Stimulated activated naive B cell treated with anti-CD40 and anti-IgM and Interleukin-4, amounts not matched to agents 10 μg/mL and 1 μg/mL and 100 μg/mL, for 72 hours (primary cell): ENCODE measurements at places on chromosomes 5 and 9.

GRCh38 chr5:159220206-159220605 lies 10.9 kb upstream of the RNF145 start:
- no peak for DNase-seq

- no peak for DNase-seq
These were observed 113.3 kb downstream of the SNX18 start for GRCh38 chr5:54630738-54631359.

DNA sequence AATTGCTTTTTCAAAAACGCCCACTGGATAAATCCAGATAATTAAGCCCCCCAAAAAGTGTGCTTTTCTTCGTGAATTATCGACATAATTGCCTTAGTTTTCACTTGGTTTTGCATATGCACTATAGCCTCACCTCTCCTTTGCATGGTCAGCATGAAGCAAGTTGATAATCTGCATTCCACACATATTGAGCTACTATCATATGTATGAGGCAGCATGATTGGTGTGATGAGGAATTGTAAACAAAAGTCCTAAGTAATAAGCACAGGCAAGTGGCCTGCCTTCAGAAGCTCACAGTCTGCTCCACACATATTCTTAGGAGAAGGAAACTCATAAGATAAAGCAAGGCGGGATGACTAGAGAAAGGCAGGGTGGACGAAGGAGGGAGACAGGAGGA lies 33.8 kb downstream of the MED10 start:
- DNase-seq: no peak

DNA sequence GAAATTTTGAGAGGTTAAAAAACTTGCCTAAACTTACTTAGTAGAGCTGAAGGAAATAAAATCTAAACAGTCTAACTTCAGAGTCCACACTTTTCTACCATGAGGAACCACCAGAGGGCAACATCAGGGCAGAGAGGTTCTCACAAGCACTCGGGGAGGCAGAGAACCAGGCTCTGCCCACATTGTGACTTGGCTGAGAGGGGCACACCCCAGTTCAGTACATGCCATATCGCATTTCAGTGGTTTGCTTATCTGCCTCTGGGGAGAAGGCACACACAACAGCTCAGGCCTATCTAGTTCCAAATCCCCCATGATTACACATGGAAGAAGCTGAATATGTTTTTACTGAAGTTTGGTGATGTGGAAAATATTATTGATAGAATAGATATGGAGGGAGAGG lies 49.2 kb downstream of the EQTN start:
- DNase-seq: peak; percentile 5

- no peak for DNase-seq
These were observed 7.5 kb upstream of the CCDC180 start for GRCh38 chr9:97299809-97300414.

DNA sequence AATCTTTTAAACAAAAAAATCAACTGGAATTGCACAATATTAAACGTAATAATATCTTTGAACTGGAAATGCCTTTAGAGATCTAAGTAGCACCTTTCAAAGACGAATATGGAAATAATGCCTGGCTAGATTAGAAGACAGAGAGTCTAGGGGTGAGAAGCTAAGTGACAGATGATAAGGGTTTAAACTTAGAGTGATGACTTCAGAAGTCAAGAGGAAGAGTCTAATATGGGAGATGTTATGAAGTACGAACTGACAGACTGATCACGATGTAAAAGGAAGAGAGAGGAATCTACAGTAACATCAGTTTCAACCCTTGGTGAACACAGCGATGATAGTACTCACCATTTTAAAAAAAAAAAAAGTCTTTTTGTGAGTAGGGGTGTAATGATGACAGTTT lies 57.9 kb downstream of the HINT1 start:
- no peak for DNase-seq

DNA sequence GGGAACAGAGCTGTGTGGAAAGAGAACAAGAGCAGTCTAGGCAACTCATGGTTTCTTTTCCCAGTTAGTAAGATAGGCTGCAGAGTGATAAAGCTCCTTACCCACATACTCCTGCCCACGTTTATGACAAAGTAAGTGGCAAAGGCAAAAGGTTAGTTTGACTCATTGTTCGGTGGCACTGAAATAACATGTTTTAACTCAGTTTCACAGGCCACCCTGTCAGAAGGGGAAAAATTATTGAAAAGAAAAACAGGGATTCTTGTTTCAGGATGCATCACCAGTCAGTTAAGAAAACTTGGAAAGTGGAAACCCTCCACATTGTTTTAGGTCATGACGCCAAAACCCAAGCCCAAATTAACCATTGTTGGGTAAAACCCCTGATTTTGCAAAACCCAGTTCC lies 22.3 kb upstream of the DAB2 start:
- DNase-seq: no peak

- DNase-seq: no peak
These were observed 67.0 kb upstream of the EIF4EBP3 start for GRCh38 chr5:140480310-140481014.

GRCh38 chr9:99490729-99491128 lies 268.6 kb downstream of the SEC61B start:
- no peak for DNase-seq

- DNase-seq: no peak
These were observed 186.7 kb downstream of the DRD1 start for GRCh38 chr5:175257128-175257846.

- DNase-seq: no peak
These were observed 124.4 kb downstream of the TMEM174 start for GRCh38 chr5:73297430-73297829.

GRCh38 chr9:63859475-63860215 lies 1425.4 kb downstream of the FOXD4L5 start:
- DNase-seq: no peak

- DNase-seq: no peak
These were observed 288.3 kb upstream of the CDH18 start for GRCh38 chr5:20276061-20276958.

DNA sequence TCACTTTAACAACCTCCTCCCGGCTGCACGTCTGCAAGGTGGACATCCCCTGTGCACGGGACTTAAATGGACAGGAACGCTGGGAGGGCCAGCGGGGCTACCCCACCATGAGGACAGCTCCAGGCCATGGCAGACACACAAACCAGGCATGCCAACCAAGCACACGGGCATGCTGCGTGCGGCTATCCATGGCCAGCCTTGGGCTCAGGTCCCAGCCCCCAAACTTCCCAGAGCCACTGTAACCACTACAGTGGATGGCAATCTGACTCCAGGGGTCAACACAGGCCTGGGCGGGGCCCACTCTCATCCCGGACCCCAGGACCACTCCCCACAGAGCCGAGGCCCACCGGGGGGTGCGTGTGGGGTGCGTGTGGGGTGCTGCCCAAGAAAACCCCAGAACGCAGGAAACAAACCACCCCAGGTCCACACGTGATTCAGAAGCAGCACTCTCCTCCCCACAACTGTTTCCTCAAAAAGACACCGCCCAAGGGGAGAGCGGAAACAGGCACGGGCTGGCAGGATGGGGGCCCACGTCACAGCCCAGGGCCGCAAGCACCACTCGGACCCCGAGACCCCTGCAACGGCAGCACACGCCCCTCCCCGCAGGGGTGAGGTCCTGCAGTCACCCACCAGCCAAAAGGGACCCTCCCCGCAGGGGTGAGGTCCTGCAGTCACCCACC lies 7.4 kb downstream of the SLC12A7 start:
- no peak for DNase-seq

GRCh38 chr5:68749631-68750030 lies 344.2 kb upstream of the SLC30A5 start:
- DNase-seq: no peak

DNA sequence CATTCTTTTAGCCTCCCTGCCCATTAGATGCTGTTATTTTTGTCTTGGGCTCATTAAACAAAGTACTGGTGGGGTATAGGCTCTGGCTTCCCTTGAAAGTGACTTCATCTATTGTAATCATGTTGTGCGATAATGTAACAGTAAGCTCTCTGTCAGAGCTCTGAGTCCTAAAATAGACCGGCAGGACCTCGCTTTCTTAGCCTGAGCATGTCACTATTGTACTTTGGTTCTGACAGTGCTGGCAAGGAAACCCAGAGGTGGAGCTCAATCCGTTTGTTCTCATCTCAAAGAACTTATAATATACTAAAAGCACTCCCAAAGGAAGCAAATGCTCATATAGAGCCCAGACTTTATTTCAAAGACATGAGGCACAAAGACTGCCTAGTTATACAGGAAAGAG lies 339.1 kb upstream of the CCNH start:
- DNase-seq: no peak

DNA sequence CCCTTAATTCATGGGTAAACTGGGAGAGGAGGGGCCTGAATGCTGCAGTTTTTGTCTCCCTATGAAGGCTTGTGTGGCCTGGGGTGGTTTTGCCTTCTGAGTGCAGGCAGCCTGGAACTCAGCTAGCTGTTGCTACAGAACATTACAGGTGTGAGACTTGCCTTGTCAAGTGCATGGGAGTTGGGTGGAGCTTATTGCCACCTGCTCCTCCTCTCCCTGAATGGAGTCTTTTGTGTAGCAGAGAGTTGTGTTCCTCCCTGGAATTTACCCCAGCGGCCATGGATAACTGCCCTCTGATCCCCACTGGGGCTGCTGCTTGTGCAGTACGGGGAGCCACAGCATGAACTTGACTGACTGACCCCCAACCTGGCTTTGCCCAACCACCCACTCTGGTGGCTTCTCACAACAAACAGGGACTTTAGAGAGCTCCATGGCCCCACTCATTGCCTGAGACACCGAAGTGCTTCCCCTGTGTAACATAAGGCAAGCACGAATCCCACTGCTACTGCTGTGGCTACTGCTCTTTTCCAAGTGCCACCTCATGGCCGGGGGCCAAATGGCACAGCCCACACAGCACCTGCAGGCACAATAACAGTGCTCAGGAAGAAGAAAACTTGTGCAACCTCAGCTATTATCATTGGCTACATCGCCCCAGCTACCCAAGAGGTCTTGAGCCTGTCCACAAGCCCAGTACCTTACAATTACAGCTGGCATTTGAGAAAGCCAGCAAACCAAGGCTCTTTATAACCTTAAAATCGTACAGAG lies 942.9 kb downstream of the CDH18 start:
- no peak for DNase-seq

DNA sequence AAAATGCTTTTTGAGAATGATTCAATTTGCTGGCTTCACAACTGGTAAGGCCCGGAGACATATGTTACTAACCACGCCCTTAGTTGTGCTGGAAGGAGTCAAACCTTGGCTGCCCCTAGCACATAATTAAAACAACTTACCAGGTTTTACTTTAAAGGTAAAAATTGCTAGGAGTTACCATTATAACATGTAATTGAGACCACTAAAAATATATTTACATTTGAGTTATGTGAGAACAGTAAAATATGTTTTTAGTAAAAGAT lies 435.6 kb upstream of the CDH9 start:
- DNase-seq: no peak

- DNase-seq: no peak
These were observed 13.6 kb upstream of the GPX3 start for GRCh38 chr5:151006704-151007334.

GRCh38 chr5:67677422-67677970 lies 480.9 kb upstream of the CD180 start:
- DNase-seq: no peak

GRCh38 chr5:36040651-36041536 lies 25.8 kb downstream of the UGT3A2 start:
- DNase-seq: no peak

- DNase-seq: no peak
These were observed 3.6 kb upstream of the RGS7BP start for GRCh38 chr5:64502196-64502595.

GRCh38 chr5:172175263-172175719 lies 12.7 kb downstream of the STK10 start:
- DNase-seq: peak; percentile 76

DNA sequence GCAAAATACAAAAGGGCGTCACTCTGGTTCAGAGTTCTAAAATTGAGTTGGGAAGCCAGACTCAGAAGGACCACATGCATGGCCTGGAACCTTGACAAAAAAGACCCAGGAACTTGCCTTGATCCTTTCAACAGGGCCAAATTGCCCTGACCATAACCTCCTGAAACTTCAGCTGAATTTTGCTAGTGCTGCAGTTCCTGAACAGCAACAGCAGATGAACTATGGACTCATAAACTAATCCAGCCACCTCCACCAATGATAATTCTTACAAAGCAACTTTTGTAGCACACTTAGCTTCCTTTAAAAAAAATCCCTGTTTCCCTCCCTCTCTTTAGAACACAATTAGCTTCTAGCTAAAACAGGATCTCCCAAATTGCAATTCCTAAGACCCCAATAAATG lies 155.9 kb downstream of the MAT2B start:
- DNase-seq: no peak

GRCh38 chr9:94018628-94019027 lies 63.5 kb upstream of the BARX1 start:
- no peak for DNase-seq

DNA sequence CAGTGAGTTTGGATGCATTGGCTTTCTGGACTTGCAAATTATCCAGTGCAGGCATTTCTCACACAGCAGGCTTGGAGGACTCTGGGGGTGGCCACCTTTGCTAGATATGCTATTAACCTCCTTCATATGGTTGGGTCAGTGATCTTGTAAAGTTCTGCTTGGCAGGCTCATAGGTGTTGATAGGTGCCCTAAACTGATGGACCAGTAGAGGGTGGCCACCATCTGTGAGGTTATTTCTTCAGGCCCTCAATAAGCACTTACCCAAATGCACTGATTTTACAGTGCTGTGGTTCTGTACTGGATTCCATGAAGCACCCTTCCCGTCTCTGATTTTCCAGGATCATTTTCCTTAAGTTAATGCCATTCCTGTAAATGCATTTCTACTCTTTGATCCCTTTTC lies 216.3 kb downstream of the COMMD10 start:
- no peak for DNase-seq

- no peak for DNase-seq
These were observed 63.3 kb downstream of the ABCA1 start for GRCh38 chr9:104864675-104865104.

DNA sequence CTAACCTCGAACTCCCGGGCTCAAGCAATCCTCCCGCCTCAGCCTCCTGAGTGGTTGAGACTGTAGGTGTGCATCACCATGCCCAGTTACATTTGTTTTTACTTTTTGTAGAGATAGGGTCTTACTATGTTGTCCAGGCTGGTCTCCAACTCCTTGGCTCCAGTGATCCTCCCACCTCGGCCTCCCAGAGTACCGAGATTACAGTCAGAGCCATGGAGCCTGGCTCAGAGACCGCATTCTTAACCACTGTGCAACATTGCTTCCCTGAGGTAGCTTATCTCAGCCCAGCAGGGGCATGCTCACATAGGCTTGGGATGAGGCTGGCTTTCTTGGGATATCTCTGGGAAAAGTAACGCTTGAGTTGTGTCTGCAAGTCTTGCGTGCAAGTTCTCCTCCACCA lies 99.7 kb downstream of the SPRY4 start:
- no peak for DNase-seq

DNA sequence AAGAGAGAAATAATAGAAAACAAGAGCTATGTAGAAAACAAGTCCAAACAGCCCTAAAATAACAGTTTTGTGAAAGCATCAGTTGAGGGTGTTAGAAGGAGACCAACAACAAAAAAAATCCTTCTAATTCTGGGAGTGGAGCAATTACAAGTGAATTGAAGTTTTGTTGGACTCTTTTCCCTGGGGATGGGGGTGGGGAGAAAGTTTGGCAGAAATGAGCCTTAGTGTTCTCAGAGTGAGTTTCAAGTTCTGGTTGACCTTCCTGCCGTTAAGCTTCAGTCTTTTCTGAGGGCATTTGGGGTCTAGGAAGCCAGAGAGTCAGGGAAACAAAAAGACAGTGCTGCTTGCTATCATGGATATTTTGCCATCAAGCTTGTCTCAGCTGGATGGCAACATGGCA lies 106.3 kb upstream of the TRIM32 start:
- DNase-seq: no peak
